ENCODE measurements at places on chromosomes 13 and 19.

DNA sequence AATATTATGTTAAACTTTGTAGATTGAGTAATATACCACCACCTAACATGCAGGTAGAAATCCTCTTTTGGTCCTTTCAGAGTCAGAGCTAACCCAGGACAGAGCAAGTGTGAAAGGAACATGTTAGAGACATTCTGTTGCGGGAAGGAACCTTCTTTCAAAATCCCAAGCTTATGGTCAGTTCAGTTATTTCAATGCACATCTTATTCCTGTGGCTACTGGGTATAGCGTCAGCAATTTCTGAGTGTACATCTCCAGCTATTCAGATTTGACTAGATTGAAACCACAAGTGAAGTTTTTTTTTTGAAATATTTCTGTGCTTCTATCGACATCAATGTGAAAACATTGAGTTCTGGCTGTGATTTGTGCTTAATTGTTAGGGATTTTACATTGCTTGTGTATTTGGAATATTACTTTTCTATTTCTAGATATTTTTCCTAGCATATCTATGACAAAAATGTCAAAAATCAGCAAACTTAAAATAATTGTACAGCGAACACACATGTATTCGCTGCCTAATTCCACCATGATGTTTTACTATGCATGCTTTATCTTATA is 165.3 kb downstream of the LMO7 start:
- DNase-seq, result no peak

DNA sequence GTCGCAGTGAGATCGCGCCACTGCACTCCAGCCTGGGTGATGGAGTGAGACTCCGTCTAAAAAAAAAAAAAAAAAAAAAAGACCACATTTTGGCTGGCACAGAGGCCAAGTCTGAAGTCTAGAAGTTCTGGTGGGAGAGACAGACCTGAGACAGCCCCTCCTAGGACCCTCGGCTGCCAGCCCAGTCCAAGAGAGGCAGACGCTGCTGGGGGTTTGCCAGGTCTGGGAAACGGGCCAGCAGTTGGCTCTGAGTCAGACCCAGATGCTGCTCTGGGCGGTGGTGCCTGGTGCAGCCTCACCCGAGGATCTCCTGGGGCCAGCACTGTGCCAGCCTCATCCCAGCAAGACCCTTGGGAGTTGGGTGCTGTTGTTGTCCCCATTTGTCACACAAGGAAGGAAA is 5.8 kb downstream of the FCHO1 start:
- no peak for DNase-seq

- DNase-seq, result peak; percentile 59
Measured at GRCh38 chr13:103883164-103883563, 816.9 kb upstream of the SLC10A2 start.

GRCh38 chr13:48644951-48645350 is 8.8 kb upstream of the CYSLTR2 start:
- no peak for DNase-seq

DNA sequence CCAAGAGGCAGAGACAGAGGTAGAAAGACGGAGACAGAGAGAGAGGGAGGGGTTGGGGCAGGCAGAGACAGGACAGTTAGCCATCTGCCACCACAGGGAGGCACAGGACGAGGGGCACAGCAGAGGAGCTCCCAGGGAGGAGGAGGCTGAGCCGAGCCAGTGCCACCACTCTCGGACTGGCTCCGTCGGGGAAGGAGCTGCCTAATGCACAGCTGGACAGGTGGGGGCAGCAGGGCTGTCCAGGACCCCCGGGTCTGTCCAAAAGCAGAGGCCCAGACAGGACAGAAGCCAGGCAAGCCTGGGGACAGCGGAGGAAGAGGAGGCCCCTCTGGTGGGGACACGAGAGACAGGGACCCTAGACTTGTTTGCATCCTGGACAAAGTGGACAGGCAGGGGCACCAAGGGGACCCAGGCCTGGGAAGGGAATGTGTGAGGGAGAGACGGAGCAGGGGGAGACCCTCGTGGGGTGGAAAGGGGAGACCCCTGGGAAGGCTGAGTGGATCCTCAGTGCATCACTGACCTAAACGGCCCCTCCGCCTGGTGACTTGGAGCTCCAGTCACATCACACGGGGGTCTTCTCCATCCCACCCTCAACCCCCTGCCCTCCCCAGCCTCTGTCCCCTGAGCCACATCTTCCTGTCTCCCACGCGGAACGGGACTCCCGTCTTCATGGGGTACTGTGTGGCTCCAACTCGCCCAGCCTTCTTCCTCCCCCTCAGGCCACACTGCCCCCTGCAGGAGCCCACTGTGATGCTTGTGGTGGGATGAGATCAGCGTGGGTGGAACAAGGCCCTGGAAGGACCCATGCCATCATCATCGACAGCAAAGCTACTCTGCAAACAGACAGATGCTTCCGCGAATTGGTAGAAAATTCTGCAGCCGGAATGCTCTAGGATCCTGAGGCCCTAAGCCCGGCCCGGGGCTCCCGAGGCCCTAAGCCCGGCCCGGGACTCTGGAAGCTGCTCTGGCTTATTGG is 915 bp downstream of the F10 start:
- no peak for DNase-seq

GRCh38 chr13:44283600-44283999 is 90.0 kb upstream of the SERP2 start:
- DNase-seq, result no peak

DNA sequence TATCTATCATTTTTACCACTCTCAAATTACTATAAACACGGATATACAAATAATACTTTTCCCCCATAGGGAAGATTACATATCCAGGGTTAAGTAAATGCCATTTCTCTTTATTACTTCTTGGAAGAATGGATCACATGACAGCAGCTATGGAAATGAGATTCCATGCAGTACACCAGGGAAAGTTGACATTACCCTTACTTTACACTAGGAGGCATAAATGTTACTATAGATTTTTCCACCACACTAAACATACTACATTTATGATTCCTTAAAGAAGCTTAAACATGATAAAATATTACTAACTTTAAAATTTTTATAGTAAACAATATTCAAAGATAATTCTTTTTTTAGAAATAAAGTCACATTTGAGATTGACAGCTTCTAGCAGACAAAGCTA is 611.4 kb downstream of the PCDH9 start:
- DNase-seq, result no peak

DNA sequence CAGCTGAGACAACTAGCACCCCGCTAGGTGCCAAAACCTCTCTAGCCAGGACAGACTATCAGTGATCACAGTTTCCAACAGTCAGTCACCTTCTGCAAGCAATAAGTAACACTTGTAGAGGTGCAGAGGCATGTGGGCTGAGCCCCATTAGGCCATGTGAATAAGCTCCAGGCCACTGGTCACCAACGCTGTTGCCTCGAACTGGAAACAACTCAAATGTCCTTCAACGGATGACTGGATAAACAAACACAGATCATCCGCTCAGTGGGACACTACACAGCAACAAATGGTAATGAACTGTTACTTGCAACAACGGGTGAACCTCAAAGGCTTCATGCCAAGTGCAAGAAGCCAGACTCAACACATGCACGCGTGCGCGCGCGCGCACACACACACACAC is 27.5 kb upstream of the TMEM160 start:
- DNase-seq, result no peak

GRCh38 chr13:91965511-91965910 is 567.1 kb downstream of the GPC5 start:
- DNase-seq, result no peak

Data from NCI-H2081 treated with DMSO at 0.1 percent for 48 hours (cell line).